ENCODE measurements at places on chromosomes 11 and 22. TPM values are rescaled to one million over a fixed set of nuclear protein-coding genes. Genes with fewer than 3 reads are reported as not detected.

DNA sequence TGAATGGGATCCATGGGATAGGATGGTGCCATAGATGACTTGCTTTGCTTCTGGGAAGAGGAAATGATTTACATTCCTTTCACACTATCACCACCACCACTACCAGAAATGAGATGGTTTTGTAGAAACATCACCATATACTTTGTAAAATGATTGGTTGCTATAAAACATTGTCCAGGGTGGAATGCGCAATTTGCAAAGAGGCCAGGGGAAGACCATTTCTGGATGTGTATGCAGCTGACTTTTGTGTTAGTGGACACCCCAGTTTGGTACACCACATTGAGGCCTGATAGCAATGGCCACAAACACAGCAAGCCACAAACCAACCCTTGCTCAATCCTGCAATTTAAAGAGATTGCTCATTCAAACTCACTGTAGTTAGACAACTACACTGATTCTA lies 56.7 kb upstream of the RCN1 start:
- no peak for DNase-seq

KCNK4 gene
- 0.54 TPM for total RNA-seq

DNA sequence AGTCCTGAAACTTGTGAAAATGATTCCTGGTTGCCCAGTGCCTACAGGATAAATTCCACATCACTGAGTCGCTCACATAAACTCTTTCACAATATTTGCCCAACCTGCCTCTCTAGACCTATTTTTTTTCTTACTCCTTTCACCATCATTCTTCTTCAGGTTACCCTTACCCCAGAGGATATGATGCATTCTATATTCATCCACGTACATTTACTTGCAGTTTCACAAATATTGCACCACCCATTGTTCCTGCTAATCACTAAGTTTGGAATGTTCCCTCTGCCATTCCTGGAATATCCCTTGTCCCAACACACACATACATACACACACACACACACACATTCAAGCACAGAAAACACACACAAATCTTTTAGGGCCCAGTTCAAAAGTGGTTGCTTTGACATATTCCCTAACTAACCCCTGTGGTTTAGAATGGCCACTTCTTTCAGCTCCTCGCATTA lies 379.5 kb downstream of the ETS1 start:
- no peak for DNase-seq

- no peak for DNase-seq
These were observed 72.1 kb downstream of the C22orf31 start for GRCh38 chr22:28989484-28989883.

DNA sequence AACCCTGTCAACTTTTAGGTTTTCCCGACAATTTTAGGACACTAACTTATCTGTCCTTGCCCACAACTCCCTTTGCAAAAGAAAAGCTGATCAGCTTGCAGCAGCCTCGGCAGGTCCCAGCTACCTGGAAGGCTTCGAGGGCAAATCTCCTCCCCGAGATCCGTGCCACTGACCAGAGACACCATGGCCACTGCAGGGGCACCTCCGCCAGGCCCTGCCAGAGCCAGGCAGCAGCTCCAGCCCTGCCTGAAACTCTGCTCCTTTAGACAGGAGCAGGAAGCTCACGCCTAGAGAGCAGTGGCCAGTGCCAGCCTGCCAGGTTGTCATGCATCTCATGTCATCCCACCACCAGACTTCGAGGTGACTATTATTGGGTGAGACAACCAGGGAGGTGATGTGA lies 21.1 kb downstream of the KCNJ4 start:
- no peak for DNase-seq

DNA sequence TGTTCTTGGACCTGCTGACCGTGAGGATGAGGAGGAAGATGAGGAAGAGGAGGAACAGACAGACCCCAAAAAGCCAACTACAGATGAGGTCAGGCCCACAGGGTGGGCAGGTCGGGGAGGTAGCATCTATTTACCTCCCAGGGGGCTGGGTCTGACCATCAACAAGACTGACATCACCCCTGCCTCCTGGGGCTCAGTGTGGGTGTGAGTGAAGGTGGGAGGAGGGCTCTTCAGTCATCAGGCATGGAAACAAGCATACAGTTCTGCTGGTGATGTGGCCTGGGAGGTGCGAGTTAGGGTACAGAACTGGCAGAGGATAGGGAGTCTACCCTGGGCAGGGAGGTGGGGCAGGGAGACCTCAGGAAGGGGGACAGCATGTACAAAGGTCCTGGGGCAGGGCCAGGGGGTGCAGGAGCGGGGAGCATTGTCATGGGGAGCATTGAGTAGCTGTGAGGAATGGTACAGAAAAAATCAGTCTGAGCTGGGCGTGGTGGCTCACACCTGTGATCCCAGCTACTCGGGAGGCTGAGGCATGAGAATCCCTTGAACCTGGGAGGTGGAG lies 8.9 kb downstream of the PLCB3 start:
- DNase-seq, result no peak

RAB3IL1 gene
- 2.4 TPM for total RNA-seq

ART1 gene
- 0.46 TPM for total RNA-seq

DNA sequence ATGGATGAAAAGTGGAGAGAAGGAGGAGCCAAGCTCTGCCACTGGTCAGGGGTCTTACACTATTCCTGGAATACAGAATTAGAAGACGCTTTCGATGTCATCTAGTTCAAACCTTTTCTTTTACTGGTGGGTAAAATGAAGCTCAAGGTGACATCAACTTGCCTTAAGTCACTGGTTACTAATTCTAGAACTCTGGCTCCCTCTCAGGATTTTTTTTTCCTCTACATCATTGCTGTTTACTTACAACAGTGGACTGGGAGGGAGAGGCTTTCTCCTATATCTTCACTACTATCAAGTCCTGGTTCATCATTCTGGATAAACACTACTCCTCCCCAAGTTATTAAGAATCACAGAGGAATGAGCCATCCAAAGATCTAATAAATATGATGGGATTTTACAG lies 82.9 kb downstream of the ETS1 start:
- no peak for DNase-seq

DNA sequence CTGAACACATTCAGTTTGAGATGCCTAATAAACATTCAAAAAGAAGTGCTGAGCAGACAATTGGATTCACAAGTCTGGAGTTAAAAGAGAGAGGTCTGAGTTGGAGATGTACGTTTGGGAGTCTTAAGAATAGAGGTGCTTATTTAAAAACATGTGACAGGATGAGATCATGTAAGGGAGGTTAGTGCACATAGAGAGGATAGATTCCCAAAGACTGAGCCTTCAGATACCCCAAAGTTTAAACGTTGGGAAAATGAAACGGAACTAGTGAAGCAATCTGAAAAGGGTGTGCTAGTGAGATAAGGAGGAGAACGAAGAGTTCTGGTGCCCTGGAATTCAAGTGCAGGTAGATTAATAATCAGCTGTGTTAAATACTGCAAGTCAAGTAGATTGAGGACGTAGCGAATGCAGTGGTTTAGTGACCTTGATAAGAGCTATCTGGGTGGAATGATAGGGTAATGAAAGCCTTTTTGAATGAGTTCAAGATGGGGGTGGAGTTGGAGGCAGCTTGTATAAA lies 63.7 kb downstream of the HIPK3 start:
- no peak for DNase-seq

IGLL1 gene
- total RNA-seq, result not detected

OR5AN1 gene
- total RNA-seq, result not detected

GRCh38 chr11:17531071-17531600 lies 13.1 kb downstream of the USH1C start:
- no peak for DNase-seq

DNA sequence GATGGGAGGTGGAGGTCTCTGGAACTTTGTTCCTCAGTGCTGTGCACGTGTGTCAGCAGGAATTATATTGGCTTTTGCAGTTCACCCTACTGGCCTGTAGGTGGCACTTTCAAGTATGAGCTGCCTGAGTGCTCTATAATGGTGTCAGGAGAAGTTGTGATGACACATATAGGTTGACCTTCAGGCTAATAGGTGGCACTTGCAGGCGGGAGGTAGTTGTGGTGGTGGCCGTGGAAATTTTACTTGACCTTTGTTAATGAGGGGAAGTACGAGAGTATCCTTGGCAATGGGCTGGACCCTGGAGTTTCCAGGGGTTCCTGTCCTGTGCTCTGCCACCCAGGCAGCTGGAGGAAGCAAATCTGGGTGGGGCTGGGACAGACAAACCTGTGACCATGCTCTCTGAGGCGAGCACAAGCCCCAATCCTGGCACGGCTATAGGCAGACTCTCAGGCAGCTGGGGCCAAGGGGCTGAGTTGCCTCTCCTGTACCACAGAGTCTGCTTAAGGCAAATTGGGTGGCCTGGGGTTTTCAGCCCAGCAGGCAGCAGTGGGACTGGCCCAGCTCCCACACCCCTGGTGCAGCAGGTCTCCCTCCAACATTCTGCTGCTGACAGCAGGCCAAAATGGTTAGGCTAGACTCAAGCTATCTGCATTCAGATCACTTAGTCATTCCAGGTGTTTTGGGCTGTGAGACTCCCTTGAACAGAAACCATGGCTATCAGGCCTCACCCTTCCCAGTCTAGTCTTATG lies 147.5 kb upstream of the CTSC start:
- peak; percentile 37 for DNase-seq

DNA sequence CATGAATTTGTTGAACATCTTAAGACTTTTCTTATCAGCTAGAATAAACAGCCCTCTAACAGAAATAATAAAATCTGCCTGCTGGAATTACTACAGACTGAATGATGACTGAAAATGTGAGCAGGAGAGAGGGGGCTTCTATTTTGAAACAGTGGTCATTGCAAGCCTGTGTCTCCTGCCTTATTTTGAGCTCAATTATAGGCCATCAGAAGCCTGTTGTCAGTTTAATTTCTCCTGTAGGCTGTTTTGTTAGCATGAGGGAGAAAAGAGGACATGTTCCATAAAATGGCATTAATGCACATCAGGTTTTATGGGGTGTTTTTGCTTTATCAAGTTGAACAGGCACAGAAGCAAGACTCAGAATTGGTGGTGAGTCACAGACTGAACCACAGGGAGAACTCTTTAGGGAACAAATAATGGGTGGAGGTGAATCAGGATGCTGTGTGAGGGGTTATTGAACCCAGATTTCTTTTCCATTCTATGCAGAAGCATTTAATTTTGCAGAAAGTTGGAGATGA lies 129.1 kb downstream of the PARVA start:
- DNase-seq, result no peak

MRGPRE gene
- total RNA-seq, result not detected

Data from adrenal gland (tissue), 19 donors.